Left ventricle myocardium inferior (tissue), 1 donor: ENCODE measurements at places on chromosomes 6 and 20. TPM values are rescaled to one million over a fixed set of nuclear protein-coding genes. Genes with fewer than 3 reads are reported as not detected.

GRCh38 chr6:125534430-125535263, 214.8 kb upstream of the HEY2 start:
- peaks cover 25% of the 10 kb centered on the region for H3K4me1 ChIP-seq
- H3K36me3 ChIP-seq = no peaks in the 10 kb centered on the region
- no peak overlapping the region for H3K4me3 ChIP-seq
- H3K27ac ChIP-seq = peak overlapping the region; percentile 30
- peaks cover 4% of the 10 kb centered on the region for H3K27me3 ChIP-seq
- no peak for DNase-seq

GRCh38 chr20:52291109-52291508, 99.5 kb upstream of the ZFP64 start:
- no peak overlapping the region for H3K4me3 ChIP-seq
- no peaks in the 10 kb centered on the region for H3K27me3 ChIP-seq
- no peaks in the 10 kb centered on the region for H3K4me1 ChIP-seq
- DNase-seq = no peak
- no peak overlapping the region for H3K27ac ChIP-seq

DNA sequence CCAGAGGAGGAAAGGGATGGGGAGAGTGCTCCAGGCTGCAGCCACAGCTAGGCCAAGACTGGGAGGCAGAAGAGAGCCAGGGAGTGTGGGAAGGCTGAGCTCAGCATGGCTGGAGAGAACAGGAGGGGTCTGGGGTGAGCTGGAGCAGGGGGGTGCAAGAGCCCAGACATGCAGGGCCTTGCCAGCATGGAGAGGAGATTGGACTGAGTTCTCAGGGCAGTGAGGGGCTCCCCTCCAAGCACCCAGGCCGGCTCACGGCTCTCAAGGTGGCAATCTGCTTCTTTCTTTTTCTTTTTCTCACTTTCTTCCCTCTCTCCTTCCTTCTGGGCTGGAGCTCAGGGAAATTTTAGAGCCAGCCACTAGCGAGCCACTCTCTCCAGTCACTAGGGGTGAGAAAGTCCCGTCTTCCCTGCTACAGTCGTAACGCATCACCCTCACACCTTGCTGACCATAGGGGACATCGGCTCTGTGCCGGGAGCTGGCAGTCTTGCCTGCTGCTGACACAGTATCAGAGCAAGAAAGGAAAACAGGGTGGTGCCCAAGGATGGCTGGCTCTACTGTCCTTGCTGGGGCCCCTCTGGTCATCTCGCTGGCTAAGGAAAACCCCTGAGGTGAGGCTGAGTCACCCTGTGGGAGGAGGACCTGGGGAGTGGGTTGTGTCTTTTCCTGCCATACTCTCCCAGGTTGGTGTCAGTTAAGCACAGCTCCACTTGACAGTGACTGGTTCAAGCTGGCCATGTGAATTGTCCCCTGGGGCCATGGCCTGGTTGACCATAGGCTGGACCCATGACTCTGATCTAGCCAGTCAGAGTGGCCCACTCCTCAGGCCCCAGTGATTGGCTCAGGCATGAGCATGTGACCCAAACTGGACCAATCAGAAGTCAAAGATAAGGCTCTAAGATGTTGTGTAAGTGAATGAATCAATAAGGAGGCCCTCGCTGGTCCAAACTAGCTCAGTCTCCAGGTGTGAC, 135.1 kb upstream of the PMEPA1 start:
- no peaks in the 10 kb centered on the region for H3K4me1 ChIP-seq
- H3K4me3 ChIP-seq = no peak overlapping the region
- no peak for DNase-seq

- no peaks in the 10 kb centered on the region for H3K27me3 ChIP-seq
- H3K27ac ChIP-seq = no peak overlapping the region
These were observed 106.4 kb downstream of the RALGAPA2 start for GRCh38 chr20:20606050-20606449.

Gene CST5
- not detected for total RNA-seq

DNA sequence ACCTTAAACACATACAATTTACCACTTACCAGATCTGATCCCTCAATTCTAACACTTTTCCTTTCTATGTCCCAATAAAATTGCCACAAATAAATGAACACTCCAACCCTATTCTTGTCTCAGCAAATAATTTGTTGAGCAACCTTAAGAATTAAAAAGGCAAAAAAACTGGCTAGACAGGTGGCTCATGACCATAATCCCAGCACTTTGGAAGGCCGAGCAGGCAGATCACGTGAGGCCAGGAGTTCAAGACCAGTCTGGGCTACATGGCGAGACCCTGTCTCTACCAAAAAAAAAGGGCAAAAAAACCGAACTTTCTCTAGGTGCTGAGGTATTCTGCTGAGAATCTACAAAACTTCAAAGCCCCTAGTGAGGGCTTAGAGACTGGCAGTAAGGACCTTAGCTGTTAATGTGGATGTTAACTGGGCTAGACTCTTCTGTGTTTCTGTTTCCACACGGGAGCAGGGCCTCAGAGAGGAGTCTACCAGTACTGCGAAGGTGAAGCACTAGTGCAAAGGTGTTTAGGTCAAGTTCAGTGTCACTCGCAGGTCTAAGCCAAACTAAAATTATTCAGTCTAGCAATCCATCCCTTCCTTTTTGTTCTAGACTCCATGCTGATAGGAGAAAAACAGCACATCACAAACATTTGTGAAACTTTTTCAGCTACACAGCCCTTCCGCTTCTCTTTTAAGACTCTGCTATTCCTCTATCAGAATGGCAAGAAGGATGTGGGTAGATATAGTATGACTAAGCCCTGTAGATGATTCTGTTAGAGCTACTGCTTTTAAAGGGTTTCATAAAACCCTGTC, 2.6 kb downstream of the FASTKD5 start:
- no peaks in the 10 kb centered on the region for H3K27me3 ChIP-seq
- DNase-seq = no peak
- H3K27ac ChIP-seq = no peak overlapping the region
- peaks cover 81% of the 10 kb centered on the region for H3K4me1 ChIP-seq

Gene SLC22A2
- not detected for total RNA-seq

GRCh38 chr6:34416877-34417371, 8.9 kb downstream of the RPS10 start:
- H3K4me1 ChIP-seq = peaks cover 8% of the 10 kb centered on the region
- no peak for DNase-seq
- H3K27ac ChIP-seq = no peak overlapping the region
- H3K27me3 ChIP-seq = no peaks in the 10 kb centered on the region
- H3K36me3 ChIP-seq = peaks cover 60% of the 10 kb centered on the region

GRCh38 chr20:44739942-44740341, 5.7 kb upstream of the KCNK15 start:
- no peak for DNase-seq
- no peaks in the 10 kb centered on the region for H3K36me3 ChIP-seq
- H3K4me3 ChIP-seq = no peak overlapping the region

Gene SH3BGRL2
- 5.8 TPM for total RNA-seq
